NCI-H524 (cell line): ENCODE measurements at places on chromosomes 1 and 21.

DNA sequence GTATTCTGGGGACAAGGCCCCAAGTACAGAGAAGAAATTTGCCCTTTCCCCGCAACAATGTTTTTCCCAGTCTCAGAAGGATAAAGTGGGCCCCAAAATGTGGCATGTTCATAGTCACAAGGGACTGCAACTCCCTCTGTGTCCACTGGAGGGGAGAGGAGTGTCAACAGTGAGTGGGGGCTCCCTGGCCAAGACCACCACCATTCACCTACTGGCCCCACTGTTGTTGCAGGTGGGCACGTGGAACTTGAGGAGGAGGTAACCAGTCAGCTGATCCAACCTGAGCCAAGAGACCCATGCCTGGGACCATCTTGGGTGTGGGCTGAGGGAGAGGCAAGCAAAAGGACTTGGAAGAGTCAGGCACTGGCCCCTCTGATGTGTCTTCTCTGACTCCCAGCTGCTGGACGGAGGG, 777 bp downstream of the NUDT17 start:
- DNase-seq = no peak

DNA sequence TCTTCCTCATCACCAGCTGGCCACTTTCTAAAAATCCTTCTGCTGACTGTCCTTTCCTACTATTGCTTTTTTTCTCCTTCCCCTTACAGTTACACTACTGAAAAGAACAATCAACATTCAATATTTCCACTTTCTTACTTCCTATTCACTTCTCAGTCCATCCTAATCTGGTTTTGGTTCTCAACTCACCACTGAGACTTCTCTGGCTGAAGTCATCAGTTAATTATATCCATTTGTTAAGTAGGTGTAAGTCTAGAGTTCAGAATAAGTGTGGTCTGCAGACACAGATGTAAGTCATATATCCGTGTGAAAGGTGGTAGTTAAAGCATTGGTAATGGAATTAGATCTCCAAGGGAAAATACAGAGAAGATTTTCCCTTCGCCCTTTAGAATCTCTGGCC, 21.4 kb downstream of the PEA15 start:
- no peak for DNase-seq

GRCh38 chr1:216183454-216183853, 239.8 kb downstream of the USH2A start:
- peak; percentile 97 for DNase-seq

DNA sequence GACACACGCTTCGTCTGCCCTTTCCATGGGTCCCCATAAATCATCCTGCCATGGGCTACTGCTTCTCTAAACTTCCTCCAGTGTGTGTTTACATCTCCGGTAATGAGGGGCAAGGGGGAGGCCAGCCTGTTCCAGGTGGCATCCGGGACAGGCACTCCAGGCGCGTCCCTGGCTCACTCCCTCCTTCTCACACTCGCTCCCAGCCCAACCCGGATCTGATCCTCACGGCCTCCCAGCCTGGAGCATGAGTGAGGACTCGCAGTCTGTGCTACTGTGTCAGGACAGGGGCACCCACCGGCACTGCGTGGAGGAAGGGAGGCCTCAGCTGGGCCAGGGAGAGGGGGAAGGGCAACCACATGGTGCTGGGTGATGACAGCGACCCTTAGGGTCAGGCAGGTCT, 225.4 kb downstream of the TRABD2B start:
- peak; percentile 16 for DNase-seq

DNA sequence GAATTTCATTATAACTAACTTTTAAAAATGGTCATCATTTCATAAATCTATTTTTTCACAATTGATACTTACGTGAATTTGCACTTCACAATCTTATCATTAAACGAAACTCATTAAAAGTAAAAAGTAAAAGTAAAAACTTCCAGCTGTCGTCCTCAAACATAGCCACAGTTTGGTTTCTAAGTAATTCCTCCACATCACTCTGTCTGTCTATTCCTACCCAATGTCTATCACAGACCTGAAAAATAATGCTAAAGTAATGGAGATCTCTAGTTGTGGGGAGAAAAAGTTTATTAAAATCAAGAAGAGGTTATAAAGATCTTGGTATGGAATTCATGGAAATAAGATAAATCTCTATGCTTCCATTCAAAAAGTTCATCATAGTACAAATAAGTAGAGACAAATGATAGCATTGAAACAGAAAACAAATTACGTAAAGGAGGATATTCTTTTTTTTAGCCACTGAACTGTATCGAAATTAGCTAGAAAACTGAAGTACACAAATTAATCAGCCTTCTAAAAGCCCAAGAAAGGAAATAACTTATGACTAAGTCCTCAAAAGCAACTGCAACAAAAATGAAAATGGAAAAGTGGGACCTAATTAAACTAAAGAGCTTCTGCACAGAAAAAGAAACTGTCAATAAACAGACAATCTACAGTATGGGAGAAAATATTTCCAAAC, 148.6 kb downstream of the TIAM1 start:
- DNase-seq = no peak

- no peak for DNase-seq
These were observed 38.6 kb upstream of the MAGOH start for GRCh38 chr1:53276902-53277281.

DNA sequence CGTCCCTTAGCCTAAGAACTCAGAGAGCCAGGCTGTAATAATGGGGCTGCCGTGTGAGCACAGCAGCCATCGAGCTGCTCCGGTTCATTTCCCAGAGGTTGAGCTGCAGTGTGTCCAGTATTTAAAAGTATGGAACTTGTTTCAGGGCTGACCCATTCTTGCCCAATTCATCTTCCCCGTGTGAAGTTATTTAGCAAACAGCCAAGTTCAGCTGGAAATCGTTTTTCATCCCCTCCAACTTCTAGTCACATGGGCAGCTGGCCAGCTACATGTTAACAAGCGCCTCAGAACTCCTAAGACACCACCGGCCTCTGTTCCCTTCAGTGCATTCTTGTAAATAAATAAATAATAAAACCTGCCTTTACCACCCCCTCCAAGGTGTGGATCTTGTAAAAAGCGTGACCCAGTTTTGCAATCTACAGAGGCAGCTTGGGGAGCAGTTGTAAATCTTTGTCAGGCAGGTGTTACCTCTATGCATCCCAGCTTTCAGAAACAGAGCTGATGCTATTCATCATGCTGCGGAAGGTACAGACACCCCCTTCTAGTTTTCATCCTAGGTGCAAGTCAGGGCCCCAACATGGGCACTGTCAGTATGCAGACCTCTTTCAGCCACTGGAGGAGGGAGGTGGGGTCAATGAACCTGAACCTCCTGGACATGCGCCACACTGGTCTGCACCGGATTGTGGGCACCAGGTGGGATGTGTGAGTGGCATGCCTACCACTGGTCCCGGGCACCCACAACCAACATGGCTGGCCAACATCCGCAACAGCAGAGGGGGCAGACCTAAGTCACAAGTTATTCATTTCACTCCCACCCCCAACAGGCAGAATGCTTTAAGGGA, 18.7 kb upstream of the KNCN start:
- no peak for DNase-seq
